Transverse colon (tissue), 4 donors: ENCODE measurements at places on chromosomes 11 and 22. TPM values are rescaled to one million over a fixed set of nuclear protein-coding genes. Genes with fewer than 3 reads are reported as not detected.

DNA sequence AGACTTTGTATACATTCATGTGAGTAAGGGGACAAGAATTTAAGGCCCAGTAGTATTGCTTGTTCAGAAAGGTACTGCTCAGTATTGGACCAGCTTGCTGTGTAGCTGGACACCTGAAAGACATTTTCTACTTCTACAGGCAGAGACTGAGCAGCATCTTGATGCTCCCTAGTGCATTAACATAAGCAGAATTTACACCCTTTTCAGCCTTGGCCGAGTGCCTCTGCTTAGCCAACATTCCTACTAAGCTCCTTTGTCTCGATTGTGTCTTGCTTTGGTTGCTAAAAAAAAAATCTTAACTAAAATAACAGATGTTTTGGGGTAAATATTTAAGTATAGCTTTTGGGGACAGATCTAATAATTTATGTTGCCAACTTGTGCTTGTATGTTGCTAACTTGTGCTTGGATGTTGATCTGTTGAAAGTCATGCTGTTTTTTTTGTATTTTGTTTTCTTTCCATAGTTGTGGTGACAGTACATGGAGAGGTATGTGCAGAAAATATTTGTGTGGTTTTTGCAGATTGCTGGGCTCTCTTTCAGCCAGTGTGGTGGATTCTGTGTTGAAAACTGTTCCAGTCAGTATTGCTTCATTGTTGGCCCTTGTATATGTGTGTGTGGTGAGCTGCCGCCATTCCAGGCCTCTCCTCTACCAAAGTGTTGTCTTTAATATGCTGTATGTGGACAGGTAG, 3.7 kb downstream of the PTS start:
- H3K4me3 ChIP-seq: no peak overlapping the region
- H3K36me3 ChIP-seq: no peaks in the 10 kb centered on the region
- peaks cover 14% of the 10 kb centered on the region for H3K4me1 ChIP-seq
- H3K27ac ChIP-seq: no peak overlapping the region
- DNase-seq: no peak
- H3K27me3 ChIP-seq: no peaks in the 10 kb centered on the region

DNA sequence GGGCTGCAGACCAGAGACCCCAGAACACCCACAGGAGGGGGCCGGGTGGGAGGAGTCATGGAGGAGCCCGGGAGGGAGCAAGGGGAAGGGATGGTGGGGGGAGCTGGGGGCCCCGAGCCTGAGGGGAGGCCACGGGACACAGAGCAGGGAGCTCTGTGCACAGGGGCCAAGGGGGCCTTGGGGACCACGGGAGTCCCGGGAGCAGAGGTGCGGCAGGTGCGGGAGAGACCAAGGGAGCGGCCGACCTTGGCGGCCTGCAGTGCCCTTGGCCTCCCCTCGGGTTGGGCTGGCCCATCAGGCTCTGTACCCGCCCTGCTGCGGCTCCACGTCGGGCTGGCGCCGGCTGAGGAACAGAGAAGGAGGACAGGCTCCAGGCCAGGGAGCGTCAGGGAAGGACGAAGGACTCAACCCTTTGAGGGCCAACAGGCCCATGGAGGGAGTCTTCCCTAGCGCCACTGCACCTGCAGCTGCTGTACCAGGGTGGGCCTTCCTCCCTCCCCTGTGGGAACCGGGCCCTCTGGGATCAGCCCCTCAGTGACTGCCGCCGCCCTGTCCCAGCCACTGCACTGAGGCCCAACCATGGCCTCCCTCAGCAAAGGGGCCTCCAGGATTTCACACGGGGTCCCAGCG, 17.8 kb upstream of the BRSK2 start:
- H3K4me3 ChIP-seq: no peak overlapping the region
- H3K27ac ChIP-seq: no peak overlapping the region
- H3K36me3 ChIP-seq: no peaks in the 10 kb centered on the region
- H3K4me1 ChIP-seq: no peaks in the 10 kb centered on the region
- peaks cover 12% of the 10 kb centered on the region for H3K27me3 ChIP-seq
- no peak for DNase-seq

- no peaks in the 10 kb centered on the region for H3K4me1 ChIP-seq
- DNase-seq: no peak
- H3K27me3 ChIP-seq: no peaks in the 10 kb centered on the region
- no peak overlapping the region for H3K27ac ChIP-seq
Observed at GRCh38 chr11:15602785-15603567, 488.3 kb downstream of the INSC start.

- no peaks in the 10 kb centered on the region for H3K27me3 ChIP-seq
- DNase-seq: no peak
- H3K36me3 ChIP-seq: no peaks in the 10 kb centered on the region
- no peak overlapping the region for H3K4me3 ChIP-seq
- peaks cover 23% of the 10 kb centered on the region for H3K4me1 ChIP-seq
- H3K27ac ChIP-seq: no peak overlapping the region
Observed at GRCh38 chr22:24512043-24512442, 16.9 kb downstream of the UPB1 start.

GRCh38 chr22:26486394-26486793, 2.7 kb downstream of the SRRD start:
- H3K4me3 ChIP-seq: no peak overlapping the region
- no peaks in the 10 kb centered on the region for H3K27me3 ChIP-seq
- H3K36me3 ChIP-seq: peaks cover 18% of the 10 kb centered on the region
- no peak for DNase-seq

The TMA7B gene
- 0.80 TPM for total RNA-seq

The MIAT gene
- total RNA-seq: 1.00 TPM

The ANO1 gene
- 9.8 TPM for total RNA-seq
